ENCODE measurements at places on chromosomes 11 and 22.

- no peak for DNase-seq
Measured at GRCh38 chr11:128772814-128773213, 78.9 kb downstream of the FLI1 start.

- no peak for DNase-seq
Measured at GRCh38 chr11:7423946-7424345, 61.4 kb upstream of the OLFML1 start.

- DNase-seq = no peak
Measured at GRCh38 chr11:83681906-83682610, 395.9 kb upstream of the CCDC90B start.

DNA sequence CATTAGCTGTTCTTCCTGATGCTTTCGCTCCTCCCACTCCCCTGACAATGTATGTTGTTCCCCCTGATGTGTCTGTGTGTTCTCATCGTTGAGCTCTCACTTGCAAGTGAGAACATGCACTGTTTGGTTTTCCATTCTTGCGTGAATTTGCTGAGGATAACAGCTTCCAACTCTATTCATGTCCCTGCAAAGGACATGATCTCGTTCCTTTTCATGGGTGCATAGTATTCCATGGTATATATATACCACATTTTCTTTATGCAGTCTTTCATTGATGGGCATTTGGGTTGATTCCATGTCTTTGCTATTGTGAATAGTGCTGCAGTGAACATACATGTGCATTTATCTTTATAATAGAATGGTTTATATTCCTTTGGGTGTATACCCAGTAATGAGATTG is 58.6 kb upstream of the RRM1 start:
- DNase-seq = no peak

GRCh38 chr11:19959648-19960059 is 200.6 kb downstream of the DBX1 start:
- DNase-seq = no peak

DNA sequence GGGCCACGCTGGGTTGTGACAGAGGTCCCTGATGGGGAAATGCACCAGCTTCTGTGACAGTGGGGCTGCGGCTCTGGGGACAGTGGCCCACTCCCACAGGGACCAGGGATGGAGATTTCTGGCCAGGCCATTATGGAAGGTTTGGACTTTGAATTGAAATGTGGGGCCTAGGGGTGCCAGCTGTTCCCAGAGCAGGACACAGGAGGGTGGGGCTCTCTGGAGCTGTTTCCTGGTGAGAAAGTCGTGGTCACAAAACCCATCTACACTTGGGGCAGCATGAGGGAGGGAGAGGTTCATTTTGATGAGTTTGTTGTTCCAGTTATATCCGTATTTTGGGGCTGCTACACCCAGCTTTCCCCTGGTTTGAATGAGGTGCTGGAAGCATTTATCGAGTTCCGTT is 52.2 kb downstream of the LRP5 start:
- DNase-seq = no peak

DNA sequence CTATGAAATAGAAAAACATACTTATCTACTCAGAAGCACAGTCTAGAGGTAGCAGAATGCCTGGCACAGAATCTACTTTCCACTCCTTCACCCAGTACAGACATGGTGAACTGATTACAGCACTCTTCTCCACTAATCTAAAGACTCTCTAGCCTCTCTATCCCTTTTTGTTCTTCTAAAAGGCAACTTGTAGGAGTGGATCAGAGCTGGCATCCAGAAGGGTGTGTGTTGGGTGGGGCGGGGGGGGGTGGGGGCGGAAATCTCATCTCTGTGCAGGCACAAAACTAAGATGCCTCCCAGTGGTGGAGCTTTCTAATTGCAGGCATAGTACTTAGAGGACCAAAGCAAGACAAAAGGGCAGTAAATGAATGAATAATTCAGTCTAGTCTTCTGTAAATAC is 11.5 kb upstream of the EMID1 start:
- no peak for DNase-seq

DNA sequence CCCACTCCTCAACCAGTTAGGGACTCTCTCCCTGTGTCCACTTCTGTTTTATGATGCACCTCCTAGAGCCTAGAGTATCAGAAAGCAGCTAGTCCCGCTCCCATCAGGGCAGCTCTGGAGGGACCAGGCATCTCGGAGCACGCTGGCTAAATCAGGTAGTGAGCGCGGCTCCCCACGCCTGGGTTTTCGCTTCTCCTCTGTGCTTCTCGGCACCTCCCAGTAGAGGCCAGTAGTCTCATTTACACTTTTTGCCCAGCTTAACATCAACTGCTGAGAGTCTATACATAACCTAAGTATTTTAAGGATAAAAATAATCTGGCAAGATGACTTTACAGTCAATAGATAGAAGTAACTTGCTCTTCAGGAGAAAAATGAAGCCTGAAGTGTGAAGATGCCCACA is 473.8 kb downstream of the OPCML start:
- DNase-seq = no peak

DNA sequence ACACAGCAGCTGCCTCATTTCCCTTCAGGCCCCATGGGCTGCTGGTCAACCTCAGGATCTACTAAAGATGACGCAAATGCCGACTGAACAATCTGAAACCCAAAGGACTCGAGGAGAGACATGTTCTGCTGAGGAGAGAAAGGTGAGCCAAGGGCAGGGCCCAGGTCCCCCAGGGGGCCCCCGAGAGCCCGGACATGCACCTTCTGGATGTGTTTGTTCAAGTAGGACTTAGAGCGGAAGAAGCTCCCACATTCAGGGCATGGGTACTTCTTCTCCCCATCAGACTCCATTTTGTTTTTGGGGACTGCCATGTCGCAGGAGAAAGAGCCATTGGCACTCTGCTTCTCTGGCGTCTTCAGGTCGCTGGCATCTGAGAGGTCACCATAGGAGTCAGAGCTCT is 19.3 kb downstream of the PATZ1 start:
- DNase-seq = no peak

DNA sequence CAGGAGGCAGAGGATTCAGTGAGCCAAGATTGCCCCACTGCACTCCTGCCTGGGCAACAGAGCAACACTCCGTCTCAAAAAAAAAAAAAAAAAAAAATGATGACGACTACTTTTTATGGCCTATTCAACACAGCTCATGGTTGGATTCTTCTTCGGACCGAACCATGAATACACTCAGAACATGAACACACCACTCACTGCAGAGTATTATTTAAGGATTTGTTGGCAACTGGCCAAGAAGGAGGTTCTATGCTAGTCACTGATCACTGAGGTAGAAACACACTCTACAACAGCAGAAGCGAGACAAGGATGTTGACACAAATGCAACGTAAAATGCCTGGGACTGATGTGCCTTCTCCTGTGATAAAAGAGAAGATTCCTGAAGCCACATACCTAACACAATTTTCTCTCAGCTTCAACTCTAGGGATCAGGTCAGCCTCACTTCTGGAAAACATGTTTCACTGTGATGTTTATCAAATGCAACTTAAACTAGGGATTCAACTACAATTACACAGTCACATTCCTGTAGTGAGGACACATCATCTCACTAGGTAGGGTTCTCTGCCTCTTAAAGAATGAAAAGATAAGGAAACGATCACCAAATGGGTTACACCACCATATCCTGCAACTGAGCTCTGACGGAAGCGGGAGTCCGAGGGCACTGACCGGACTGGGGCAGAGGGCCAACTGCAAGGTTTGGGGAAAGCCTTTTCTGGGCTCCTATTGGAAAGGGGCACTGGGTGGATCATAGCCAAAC is 82.5 kb downstream of the SGSM3 start:
- no peak for DNase-seq

GRCh38 chr11:14577835-14578529 is 57.8 kb upstream of the PSMA1 start:
- DNase-seq = no peak

- no peak for DNase-seq
Measured at GRCh38 chr22:48257685-48258055, 1495.2 kb downstream of the TBC1D22A start.
